ENCODE measurements at places on chromosomes 6 and 20.
A peak's percentile ranks its signal among the peaks of the same experiment; 100 is the strongest.

GRCh38 chr6:133761706-133762105, 127.2 kb upstream of the TCF21 start:
- no peak for DNase-seq

DNA sequence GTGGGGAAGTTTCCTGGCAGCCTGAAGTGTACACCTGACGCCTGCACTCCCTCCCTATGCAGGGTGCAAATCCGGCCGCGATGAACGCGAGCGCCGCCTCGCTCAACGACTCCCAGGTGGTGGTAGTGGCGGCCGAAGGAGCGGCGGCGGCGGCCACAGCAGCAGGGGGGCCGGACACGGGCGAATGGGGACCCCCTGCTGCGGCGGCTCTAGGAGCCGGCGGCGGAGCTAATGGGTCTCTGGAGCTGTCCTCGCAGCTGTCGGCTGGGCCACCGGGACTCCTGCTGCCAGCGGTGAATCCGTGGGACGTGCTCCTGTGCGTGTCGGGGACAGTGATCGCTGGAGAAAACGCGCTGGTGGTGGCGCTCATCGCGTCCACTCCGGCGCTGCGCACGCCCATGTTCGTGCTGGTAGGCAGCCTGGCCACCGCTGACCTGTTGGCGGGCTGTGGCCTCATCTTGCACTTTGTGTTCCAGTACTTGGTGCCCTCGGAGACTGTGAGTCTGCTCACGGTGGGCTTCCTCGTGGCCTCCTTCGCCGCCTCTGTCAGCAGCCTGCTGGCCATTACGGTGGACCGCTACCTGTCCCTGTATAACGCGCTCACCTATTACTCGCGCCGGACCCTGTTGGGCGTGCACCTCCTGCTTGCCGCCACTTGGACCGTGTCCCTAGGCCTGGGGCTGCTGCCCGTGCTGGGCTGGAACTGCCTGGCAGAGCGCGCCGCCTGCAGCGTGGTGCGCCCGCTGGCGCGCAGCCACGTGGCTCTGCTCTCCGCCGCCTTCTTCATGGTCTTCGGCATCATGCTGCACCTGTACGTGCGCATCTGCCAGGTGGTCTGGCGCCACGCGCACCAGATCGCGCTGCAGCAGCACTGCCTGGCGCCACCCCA, 1.2 kb downstream of the GPR6 start:
- DNase-seq: no peak

DNA sequence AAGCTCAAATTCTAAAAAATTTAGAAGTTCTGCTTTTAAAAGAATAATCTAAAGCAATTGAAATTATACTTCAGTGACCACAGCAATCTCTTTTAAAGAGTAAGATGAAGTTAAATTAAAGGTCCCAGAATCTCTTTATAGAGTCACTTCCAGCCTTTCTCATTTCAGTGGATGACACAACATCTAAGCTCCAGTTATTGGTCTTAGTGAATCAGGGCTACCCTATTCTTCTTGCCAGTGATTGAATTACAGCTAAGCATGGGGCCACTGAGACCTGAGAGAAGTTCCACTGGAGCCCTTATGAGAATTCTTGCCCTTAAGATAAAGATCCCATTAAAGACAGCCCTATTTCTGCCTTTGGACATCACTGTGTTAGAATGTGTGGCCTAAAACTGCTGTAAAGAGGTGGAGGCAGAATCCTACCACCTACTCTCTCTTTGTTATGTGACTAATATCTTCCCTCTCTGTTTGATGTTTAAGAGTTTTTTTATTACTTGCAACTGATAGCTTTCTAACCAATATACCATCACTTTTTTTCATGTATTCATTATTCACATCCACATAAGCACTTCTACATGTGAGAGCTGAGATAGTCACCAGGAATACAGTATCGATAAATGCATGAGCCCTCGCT, 128.6 kb downstream of the UNC5CL start:
- no peak for DNase-seq

- no peak for DNase-seq
Observed at GRCh38 chr6:165308926-165309731, at the start of gene C6orf118. C6orf118 (minus strand) TSS chr6:165309605; CDS start chr6:165309586, 19 bp downstream.

GRCh38 chr20:60000271-60001042, 42.2 kb downstream of the CDH26 start:
- DNase-seq: no peak

- no peak for DNase-seq
Observed at GRCh38 chr6:143692696-143693095, 14.9 kb downstream of the PHACTR2 start.

GRCh38 chr6:163985710-163986109, 571.2 kb downstream of the QKI start:
- no peak for DNase-seq

GRCh38 chr6:34556031-34556471, at the start of gene SPDEF:
SPDEF (minus strand) TSS chr6:34556329; CDS start chr6:34544455, 11,874 bp downstream.
- DNase-seq: no peak

GRCh38 chr6:157848693-157849092, 25.6 kb downstream of the SNX9 start:
- no peak for DNase-seq

DNA sequence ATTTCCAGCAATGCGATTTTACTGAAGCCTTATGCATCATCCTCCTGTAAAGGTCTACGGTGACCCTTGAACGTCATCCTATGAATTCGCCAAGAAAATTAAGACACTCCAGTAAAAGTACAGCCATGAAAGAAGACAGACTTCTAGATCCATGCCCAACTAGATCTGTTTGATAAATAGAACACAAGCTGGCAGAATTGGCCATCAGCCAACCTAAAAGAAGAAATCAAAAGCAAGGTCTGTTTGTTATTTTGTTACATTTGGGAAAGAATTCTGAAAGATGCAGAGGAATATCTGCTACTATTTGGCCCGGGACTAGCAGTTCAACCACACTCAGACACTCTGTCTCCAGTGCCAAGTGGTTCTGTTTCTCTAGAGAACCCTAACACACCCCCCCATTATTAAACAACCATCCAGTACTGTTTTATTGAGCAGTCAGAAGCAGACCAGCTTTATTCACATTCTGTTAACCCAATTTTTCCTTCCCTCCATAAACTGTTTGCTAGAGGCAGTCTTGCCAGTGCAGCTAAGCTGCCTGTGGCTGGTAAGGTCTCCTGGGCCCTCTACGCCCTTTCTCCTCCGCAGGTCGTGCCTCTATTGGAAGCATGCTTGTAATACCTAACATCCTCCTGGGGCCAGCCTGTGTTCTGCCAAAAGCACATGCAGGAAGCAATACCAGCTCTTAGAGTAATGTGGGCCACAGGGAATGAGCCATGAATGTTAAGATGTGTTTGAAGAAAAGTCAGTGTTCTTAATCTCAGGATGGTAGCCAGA, 30.7 kb downstream of the LY86 start:
- no peak for DNase-seq

DNA sequence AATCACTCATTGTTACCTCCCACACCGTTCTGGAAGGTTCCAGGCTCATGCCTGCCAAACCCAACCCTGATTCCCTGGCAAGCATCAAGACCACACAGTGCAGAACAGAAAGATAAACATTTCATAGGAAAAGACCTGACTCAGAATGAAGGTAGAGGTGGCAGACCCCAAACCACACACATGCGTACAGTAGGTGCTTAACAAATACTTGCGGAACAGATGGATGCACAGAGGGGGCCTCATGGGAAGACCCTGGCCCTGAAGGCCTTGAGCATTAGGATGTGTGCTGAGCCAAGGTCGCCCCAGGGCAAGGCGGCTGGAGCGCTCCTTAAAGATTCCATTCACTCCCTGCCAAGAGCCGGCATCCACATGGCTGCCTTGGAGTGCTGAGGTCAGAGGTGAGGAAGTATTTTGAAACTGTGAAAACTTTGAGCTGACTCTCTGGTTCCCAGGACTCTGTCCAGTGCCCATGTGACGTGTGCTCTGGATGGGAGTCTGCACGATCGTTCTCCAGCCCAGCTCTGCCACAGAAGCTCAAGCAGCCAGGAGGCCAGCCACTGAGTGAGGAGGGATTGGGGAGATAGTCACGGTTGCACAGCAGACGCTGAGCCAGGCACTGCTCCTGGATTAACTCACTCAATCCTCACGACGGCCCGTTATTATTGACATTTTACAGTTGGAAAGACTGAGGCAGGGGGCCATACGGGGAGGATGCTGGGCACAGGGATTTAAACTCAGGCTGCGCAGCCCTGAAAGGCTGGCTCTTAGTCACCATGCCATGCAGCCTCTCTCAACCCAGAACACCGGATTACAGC, 65.5 kb upstream of the AFDN start:
- no peak for DNase-seq

DNA sequence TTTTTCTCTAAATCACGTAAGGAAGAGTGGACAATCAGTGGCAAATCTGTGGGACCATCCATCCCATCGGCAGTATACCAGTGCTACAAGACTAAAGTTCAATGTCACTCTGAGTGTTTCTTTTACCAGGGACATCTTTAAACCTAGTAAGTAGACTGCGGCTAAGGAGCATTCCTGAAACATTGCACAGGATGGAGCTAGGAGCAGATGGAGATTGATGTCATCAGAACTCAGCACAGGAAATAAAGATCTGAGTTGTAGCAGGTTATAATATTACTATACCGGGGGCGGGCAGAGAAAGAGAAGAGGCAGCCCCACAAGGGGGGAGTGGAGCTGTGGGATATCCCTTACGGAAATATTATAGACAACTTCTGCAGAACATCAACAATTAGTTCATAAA, 162.1 kb downstream of the MTFR2 start:
- no peak for DNase-seq

GRCh38 chr6:31702405-31702818, 712 bp downstream of the ABHD16A start:
- no peak for DNase-seq

GRCh38 chr6:96465321-96465903, 56.2 kb upstream of the UFL1 start:
- DNase-seq: no peak

- DNase-seq: no peak
Observed at GRCh38 chr6:3410385-3411360, 46.2 kb downstream of the SLC22A23 start.

- DNase-seq: no peak
Observed at GRCh38 chr6:163405412-163406309, 8.9 kb upstream of the QKI start.

DNA sequence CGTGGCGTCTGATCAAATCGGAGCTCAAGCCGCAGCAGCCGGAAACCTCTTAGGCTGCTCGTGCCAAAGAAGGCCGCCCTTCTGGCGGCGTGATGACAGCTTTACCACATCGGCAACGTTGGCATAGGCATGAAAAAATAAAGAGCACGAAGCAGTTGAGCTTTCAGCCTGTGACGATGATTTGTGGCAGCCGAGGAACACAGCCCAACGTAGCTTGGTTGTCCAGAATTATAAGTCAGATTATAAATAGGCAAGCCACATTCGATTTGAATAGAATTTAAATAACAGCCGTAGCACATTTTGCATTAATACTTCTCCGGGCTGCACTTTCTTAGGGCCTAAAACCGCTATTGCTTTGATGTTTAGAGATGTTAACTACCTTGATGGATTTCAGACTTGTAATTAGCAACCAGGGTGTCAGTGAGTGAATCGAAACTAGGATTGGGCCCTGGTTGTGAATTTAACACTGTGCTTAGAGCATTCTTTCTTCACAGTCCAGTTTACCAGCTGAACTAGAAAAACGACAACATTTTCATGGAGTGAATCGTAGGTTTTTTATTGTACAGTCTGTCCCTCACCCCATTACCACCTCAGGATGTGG, 864 bp upstream of the BCLAF1 start:
- DNase-seq: peak; percentile 46

- DNase-seq: no peak
Observed at GRCh38 chr20:22226849-22227700, 357.3 kb downstream of the FOXA2 start.

- DNase-seq: no peak
Observed at GRCh38 chr20:62505337-62506045, 29.7 kb upstream of the GATA5 start.

DNA sequence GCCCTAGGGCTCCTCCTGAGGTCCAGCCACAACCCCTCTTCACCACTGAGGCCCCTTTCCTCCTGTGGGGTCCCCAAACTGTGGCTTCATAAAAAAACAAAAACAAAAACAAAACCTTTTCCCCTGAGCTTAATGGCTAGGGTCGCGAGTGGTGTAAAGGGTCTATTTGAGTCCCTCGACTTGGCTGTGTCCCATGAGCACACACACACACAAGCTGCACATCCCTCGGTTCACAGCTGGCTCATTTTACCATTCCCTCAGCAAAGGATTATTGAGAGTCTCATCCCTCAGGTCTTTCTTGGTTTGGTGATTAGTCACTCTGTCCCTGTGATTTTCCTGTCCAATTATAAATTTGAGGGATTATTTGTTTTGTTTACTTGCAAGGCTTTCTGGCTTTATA, 206.1 kb upstream of the SASH1 start:
- DNase-seq: no peak

DNA sequence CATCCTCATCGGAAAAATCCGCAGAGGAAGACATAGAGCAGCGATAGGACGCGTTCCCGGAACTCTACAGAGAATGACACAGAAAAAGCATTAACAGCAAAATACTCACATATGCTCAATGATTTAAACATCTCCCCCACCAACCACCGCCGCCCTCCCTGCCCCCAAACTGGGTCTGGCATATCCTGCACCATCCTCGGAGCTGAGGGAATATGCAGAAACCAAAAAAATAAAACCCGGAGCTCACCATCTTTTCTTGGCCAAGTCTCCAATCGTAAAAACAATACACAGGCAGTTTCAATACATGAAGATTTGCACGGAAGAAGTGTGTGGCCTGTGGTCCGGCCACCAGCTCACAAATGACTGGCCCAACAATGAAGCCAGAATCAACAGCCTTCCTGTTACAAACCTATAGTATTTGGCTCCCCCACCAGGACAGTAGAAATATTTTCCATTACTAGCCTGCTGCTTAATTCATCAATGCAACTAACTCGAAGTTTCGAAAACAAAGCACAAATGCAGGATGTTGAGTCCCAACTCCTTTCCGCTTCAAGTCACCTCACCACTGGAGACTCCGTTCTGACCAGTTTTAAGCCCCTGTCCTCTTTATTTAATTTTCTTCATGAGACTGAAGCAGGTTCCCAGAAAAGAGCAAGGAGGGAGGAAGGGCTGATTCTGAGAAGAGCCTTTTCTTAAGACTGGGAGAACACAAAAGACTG, 103.2 kb upstream of the BEND6 start:
- DNase-seq: no peak

- no peak for DNase-seq
Observed at GRCh38 chr6:66851930-66852329, 1144.9 kb upstream of the EYS start.

- DNase-seq: no peak
Observed at GRCh38 chr6:152160346-152160745, 352.9 kb downstream of the ESR1 start.

- no peak for DNase-seq
Observed at GRCh38 chr6:166949528-166950442, 6.6 kb downstream of the RNASET2 start.

GRCh38 chr20:17571153-17571527, 1.3 kb downstream of the DSTN start:
- DNase-seq: no peak

- DNase-seq: no peak
Observed at GRCh38 chr6:71106276-71106675, 149.4 kb upstream of the B3GAT2 start.

DNA sequence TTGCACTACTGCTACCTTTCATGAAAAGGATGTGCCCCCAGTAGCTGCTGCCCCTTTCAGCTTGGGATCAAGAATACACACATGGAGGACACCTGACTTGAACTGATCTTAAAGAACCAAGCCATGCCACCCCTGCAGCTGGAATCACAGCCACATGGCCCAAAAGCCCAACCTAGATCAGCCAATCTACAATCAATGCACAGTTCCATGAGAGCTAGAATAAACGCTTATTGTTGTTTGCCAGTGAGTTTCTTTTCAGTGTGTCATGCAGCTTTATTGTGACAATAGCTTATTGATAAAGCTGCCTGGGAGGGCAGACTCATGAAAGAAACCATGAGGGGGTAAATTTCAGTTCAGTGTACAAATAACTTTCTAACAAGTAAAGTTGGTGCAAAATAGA, 397.7 kb downstream of the PTPRT start:
- DNase-seq: no peak
